ENCODE measurements at places on chromosomes 12 and 14.

- no peak for DNase-seq
Observed at GRCh38 chr14:36948157-36948859, 224.1 kb downstream of the SLC25A21 start.

DNA sequence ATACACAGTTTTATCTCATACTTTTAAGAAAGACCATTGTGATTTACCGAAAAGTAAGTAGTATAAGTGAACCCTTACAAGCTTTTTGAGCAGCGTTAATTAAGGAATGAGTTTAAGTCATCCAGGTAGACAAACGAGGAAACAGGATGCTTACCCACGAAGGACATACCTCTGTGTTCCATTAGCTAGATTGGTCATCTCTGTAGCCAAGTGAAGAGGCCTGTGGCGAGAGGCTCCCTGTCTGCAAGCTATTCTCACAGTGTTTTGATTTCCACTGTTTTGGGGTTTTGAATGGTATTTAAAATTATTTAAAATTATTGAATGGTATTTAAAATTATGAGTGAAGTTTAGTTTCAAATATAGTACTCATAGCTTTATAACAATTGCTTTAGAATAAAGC is 342.1 kb upstream of the RGS6 start:
- DNase-seq: no peak

- no peak for DNase-seq
Observed at GRCh38 chr14:44830371-44830770, 131.4 kb downstream of the KLHL28 start.

DNA sequence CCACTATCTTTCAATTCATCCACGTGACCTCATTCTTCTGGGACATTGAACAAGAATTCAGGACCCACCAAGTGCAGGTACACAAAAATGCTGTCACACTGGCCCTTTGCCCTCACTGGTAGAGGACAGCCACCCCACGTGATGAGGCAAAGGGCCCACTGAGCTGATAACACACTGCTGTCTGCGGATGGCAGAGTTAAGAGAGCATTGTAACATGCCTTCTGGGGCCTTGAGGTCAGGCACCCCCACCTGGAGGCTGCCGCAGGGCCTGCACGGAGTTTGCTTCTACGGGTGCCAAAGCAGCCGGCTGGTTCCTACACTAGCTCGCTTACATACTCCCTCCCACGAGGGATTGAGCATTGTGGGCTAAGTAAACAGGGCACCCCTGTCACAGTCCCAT is 101.0 kb downstream of the LRIG3 start:
- DNase-seq: no peak

DNA sequence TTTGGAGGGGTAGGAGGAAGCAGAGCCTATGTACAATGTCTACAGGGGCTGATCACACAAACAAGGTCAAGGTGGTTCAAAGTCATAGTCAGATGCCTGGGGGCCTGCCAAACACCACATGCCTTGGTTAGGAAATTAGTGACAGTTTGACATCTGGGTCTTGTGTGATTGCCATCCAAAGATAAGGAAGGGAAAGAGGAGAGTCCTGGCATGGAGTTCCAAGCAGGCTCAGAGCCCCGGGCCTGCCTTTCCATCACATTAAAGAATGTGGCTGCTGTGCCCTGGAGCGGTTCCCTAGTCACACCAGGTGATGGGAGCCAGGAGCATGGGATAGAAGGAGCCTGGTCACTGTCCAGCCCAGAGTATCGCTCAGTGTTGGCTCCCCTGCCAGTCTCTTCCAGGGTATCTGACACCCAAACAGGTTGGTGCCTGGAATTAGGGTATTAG is 53.6 kb upstream of the BCL2L14 start:
- no peak for DNase-seq

GRCh38 chr12:53232646-53233461 is 845 bp upstream of the RARG start:
- peak; percentile 68 for DNase-seq

DNA sequence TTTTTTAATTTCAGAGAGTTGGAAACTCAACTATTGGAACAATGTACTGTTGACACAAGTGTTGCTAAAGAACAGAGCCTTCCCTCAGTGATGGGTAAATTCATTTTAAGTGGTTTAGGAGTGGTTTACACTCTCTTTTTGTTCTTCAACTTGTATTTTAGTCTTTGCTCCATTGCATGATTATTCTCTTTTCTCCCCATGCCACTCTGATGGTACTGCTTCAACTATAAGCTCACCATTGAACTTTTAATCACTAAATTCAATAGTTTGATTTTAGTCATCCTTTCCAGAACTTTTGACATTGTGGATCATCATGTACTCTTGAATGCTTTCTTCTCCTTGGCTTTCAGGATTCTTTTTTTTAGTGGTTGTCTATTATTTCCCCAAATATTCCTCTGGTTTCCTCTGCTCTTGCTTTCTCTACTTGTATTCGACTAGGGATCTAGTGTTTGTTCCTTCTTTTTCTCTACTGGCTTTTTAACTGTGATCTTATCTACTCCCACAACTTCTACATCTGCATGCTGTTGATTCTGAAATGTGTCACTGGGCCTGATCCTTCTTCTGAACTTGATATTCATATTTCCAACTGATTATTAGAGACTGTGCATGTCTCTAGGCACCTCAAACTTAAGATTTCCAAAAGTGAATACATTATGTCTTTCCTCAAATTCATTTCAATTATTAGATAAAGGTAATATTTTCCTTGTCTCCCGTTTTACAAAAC is 15.4 kb downstream of the ACTR10 start:
- DNase-seq: no peak

- DNase-seq: no peak
Observed at GRCh38 chr14:101151226-101151926, 247.9 kb upstream of the RTL1 start.

- no peak for DNase-seq
Observed at GRCh38 chr14:104392001-104392395, 187.6 kb upstream of the C14orf180 start.

- peak; percentile 32 for DNase-seq
Observed at GRCh38 chr12:80441921-80442320, 2.1 kb upstream of the PTPRQ start.

- peak; percentile 73 for DNase-seq
Observed at GRCh38 chr14:64841121-64841651, 38.5 kb downstream of the SPTB start.

- DNase-seq: no peak
Observed at GRCh38 chr12:58727521-58727920, 192.8 kb downstream of the LRIG3 start.
